NCI-H1417 treated with DMSO at 0.1 percent for 48 hours (cell line): ENCODE measurements at places on chromosomes 5 and 9.

DNA sequence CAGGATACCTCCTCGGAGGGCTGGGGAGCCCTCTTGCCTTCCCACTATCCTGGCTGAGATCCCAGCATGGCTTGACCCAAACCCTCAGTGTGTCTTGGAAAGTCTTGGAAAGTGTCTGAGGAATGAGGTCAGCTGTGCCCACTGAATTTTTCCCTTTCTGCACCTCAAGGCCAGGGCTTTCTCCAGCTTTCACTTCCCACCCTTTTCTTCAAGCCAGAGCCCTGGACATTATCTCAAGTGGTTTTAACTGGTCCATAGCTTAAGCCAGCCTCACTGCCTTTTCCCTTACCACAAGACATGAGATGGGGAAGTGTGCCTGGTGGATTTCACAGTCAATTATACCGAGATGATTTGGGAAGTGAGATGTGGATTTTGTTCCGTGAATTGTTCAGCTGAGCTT, 35.7 kb upstream of the LHX2 start:
- DNase-seq = no peak

DNA sequence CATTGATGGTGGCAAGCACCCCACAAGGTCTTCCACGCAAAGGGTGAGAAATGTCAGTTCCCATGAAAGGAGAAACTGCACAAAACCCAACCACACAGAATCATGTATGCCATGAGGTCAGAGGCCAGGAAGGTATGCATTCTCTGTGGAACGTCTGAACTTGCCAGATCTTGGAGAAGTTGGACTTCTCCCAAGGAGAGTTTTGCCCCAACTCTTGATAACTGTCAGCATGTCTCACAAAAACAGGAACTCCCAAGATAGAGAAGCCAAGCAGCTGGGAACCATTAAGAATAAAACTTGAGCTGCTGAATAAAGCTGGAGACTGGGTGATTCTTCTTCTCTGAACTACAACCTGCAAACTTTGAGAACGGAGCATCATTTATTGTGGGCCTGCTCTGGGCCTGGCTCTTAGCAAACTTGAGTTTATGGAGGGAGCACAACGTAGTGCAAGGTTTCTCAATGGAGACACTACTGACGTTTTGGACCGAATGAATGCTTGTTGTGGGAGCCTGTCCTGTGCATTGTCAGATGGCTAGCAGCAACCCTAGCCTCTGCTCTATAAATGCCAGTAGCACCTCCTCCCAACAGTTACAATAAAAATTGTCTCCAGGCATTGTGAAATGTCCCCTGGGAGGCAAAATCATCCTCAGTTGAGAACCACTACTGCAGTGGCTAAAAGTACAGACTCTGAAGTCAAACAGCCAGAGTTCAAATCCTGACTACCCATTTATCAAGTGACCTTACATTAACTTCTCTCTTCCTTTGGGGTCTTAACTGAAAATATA, 193.5 kb downstream of the ACTL7B start:
- no peak for DNase-seq

DNA sequence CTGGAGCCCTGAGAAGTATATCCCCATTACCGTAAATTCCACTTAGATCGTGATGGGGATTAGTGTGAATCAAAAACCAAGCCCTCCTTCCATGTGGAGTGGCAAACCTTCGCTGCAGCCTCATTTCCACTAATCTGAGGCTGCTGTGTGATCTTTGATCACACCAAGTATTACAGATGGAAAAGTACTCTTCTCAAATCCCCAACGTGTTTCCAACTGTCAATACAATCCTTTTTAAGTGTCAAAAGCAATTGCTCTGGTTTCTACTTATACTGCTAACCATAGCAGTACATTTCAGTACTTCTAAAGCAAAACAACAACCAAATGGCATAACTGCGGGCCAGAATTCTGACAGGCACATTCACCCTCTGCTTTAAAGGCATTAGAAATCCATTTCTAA, 307.7 kb upstream of the ADAMTS16 start:
- DNase-seq = no peak

- DNase-seq = no peak
Observed at GRCh38 chr9:114616684-114617520, 5.8 kb downstream of the TMEM268 start.

DNA sequence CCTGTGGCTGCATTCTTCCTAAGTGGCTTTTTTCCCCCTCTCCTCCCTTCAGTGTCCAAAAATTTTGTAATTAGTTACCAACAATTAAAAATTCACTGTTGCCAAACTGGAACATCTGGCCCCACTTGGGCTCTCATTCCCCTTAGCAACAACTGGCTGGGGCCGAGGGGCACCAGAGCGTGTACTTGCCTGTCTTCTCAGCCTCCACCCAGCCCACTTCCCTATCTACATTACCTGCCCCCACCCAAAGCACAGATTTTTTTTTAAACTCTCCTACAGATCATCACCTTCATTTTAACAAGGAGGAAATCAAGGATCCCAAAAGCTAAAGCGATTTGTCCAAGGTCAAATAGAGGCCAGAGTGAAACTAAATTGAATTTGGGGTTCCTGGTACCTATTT, 278.8 kb downstream of the EBF1 start:
- DNase-seq = no peak

DNA sequence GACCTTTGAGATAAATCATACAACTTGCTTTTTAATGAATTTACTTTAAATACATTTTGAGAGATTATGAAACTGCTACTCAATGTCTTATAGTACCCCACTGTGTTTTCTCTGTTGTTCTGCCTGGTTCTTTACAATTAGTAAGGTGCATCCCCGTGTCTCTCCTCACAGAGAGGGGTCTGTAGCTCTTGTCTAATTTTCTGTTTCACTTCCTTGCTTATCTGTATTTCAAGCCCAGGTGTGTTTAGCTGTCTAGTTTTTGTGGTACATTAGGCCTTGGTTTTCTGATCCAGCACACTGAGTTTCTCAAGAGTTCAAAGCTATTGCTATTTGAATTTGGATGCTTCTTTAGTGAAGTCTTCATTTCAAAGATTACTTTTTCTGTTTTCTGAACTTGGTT, 105.1 kb downstream of the MAST4 start:
- no peak for DNase-seq

DNA sequence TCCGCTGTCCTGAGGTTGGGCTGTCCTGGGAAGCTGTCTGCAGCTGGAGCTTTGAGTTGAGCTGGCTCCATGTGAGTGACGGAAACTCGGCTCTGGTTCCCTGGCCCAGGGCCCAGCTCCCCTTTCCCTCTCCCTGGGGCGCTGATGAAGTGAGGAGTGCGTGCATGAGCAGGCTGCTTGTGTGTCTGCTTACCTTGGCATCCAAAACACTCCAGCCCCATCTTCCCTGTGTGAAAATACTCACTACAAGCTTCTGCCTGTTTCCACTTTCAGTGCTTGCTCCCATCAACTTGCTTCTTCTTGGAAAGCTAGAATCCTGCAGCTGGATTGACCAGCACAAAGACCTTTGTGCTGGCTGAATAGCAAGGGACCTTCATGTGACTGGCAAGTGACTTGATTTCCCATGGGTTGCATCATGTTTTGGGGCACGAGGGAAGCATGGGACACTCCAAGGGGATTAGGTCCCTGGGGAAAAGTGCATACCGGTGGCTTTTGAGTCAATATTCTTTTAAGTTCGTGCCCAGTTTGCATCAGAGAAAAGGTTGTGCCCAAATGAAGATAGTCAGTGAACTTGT, 198.1 kb downstream of the GADD45G start:
- DNase-seq = no peak

DNA sequence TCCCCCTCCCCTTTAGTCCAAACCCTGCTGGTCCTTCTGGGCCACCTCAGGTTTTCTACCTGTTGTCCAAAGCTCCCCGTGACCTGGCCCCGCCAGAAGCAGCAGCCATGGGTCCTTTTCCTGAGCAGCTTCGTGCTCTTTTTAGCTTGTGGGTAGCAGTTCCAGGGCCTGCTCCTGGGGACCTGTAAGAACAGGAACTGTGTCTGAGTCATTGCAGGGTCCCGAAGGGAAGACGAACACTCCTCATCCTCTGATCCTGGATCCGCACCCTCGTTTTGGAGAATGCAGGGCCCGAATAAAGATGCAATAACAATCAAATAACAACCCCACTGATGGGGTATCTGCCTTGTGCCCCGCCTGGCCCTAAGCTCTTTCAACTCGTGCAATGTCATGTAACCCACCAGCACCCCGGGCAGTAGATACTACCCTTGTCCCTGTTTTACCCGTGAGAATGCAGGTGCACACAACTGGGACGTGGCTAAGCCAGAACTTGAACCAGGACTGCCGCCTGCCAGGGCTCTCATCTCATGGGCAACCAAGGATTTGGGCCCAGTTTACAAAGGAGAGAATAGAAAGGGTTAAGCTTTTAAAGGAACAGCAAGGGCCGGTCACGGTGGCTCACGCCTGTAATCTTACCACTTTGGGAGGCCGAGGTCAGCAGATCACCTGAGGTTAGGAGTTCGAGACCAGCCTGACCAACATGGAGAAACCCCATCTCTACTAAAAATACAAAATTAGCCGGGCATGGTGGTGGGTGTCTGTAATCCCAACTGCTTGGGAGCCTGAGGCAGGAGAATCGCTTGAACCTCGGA, 33.2 kb downstream of the NEK6 start:
- no peak for DNase-seq

DNA sequence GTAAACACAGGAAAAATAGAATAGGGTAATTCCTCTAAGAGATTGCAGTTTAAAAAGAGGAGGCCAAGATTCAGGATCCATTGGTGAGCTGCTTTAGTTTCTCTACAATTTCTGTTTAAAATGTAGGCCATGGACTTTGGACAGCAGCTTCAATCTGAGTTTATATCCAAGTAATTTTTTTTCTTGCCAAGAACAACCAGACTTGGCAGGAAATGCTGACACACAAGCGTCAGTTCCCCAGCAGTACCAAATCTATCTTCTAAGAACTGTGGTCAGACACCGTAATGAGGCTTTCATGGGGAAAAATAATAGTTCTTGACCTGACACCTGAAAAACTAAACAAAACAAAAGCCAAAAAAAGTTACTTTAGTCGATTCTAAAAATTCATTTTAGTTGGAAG, 528.8 kb downstream of the CSNK1G3 start:
- no peak for DNase-seq

GRCh38 chr5:58582803-58583491, at the start of gene RAB3C:
RAB3C (plus strand) TSS chr5:58583075; CDS start chr5:58583209, 134 bp downstream.
- DNase-seq = peak; percentile 45

DNA sequence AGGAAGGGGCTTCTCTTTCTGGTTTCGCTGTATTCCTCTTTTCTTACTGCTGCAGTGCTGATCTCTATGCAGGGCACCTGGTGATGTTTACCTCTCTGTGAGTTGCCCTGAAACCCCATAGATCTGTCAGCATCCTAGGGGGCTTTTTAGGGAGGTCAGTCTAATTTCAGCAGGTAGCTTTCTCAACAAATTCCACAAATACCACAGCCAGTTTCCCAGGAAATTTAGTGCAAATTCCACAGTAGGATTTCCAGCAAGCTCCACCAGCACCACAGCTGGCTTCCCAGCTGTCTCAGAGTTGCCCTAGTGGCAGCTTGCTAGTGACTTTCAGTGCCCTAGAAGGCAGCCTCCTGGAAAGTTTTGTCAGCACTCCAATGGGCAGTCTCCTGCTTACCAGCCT, 379.1 kb upstream of the SMC2 start:
- DNase-seq = no peak

DNA sequence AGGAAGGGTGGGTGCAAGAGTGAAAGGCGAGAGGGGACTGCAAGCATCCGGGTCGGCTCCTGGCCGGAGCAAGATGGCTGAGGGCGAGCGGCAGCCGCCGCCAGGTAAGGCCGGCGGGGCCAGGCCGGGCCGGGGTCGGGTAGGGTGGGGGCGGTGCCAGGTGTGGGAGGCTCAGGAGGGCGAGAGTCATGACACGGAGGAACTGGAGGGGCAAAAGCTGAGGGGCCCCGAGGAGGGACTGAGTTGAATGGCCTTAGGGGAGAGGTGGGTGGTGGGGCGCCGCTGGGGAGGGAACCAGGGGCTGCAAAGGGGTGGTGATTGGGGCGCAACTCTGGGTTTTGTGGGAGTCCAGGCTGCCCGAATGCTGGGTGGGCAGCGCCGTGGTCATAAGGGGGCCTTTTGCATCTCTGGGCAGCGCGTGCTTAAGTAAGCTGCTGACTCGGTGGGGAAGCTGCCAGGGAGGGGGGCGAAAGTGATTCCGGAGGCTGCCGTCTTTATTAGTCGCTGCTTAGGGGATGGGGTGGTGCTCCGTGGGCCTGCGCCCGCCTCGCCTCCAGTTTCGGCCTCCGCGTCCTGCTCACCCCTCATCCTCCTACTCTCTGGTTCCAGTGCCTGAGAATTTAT, 425 bp downstream of the PTPA start:
- DNase-seq = no peak

DNA sequence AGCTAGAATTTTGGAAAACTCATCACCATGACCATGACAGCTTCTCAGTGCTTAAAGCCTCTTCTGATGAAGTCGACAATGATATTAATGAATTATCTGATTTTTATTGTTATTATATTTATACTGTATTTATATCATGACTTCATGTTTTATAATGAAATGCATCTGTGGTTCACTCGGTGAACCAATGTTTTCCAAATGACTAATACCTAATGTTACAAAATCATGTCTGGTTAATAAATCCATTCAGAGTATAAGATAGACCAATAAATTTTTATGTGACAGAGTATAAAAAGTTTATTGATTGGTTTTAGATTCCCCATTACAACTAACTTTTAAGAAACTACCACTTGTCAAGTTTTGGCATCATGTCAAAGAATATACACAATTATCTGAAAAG, 416.5 kb downstream of the MLLT3 start:
- DNase-seq = no peak

DNA sequence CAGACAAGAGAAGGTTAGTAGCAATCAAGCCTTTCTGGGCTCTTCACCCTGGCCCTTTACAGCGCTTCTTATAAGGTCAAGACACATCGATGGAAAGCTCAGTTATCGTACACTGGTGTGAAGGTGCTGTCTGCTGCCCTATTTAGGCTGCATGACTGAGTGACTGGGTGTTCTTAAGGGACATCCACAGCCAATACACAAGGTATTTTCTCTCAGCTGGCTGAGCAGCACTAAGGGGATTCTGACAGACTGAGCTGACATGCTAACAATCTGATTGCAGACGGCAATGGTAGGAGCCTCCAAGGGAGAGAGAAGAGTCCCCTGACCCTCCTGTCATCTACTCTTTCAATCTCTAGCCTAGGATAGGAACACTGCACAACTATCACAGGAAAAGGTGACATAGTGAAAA, 577.9 kb downstream of the ISL1 start:
- DNase-seq = peak; percentile 47

DNA sequence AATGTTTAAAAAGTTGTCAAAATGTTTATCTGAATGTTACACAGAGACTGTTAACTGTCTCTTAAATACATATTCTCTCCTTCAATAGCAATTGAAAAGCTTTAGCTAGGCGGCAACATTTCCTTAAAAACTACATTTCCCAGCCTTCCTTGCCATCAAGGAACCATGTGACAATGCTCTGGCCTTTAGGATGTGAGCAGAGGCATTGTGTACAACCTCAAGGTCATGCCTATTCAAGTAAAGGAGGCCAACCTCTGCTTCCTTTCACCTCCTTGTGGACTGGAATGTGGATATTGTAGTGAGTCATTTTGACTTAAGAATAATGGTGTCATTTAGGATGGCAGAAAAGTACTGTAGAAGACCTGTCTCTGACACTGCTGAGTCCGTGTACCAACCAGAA, 23.7 kb upstream of the MROH2B start:
- DNase-seq = no peak

GRCh38 chr5:72723581-72723980, 92.9 kb upstream of the TNPO1 start:
- DNase-seq = no peak
